ENCODE measurements at places on chromosomes 2 and 18.

DNA sequence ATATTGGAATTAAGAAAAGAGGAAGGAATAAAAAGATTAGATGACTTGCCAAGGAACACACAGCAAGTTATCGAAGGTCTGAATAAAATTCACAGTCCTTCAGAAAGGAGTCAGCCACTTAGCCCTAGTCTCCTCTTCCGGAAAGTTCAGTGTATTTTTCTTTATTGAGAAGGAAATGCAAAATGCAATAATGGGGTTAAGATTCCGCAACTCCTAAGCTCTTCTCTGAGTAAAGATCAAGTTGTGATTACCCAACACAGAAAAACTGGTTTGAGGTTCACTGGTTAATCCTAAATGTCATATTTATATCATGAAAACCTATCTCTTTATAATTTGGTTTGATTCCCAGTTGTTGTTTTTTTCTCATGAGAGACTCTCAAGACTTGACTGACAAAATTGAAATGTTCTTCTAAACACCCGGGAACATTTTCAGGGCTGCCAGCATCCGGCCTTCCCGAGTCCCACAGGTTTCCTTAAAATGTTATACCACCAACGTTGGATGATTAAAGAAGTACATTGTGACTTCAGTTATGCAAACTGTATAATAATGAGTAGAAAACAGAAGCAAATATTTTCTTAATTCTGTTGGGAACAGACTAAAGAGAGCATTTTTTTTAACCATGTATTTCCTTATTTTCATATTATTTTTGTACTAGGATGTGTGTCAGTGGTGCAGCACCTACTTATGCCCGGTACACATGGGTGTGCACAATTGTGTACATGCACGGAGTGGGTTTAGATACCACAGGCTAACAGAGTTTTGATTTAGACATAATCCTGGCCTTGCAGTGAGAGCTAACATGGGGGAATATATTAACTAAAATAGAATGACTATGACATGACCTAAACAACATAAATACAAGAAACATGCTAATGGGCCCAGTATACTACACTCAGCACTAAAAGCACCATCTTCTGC lies 100.2 kb downstream of the STK39 start:
- DNase-seq = no peak

DNA sequence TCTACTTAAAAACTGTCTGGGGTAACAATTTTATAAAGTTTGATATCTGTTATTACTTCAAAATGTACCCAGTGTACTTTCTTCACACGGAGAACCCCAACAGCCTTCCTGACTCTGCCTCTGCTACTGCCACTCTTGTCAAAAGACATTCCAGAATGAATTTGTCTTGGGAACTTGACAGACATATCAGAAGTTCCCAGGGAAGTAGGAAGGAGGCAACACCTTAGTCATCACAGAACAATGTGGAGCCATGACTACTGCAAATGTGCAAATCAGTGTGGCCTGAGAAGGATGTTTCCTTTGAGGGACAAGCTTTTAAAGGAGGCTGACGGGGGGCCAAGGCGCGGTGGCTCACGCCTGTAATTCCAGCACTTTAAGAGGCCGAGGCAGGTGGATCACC lies 133.8 kb upstream of the RNF152 start:
- DNase-seq = peak; percentile 39

DNA sequence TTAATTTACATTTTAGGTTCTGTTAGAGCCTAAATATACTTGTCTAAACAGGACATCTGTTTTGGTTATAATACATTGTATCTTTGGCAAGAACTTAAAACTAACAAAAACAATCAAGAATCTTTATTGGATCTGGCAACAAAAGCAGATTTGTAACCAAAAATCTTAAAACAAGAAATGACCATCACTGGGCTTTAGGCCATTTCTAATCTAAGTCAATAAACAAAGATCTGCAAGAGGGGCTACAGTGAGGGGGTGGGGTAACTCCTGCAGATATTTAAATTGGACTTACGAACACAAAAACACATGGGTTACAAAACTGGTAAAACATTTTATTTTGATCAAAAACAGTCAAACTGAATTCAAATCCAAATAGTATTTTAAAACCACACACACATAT lies 77.3 kb downstream of the SRBD1 start:
- no peak for DNase-seq

GRCh38 chr2:173963323-173963816 lies 1.8 kb downstream of the SP3 start:
- peak; percentile 78 for DNase-seq

- no peak for DNase-seq
Measured at GRCh38 chr2:100418406-100418962, 1.0 kb upstream of the CHST10 start.

- DNase-seq = no peak
Measured at GRCh38 chr18:58823412-58823811, 41.3 kb upstream of the ZNF532 start.

DNA sequence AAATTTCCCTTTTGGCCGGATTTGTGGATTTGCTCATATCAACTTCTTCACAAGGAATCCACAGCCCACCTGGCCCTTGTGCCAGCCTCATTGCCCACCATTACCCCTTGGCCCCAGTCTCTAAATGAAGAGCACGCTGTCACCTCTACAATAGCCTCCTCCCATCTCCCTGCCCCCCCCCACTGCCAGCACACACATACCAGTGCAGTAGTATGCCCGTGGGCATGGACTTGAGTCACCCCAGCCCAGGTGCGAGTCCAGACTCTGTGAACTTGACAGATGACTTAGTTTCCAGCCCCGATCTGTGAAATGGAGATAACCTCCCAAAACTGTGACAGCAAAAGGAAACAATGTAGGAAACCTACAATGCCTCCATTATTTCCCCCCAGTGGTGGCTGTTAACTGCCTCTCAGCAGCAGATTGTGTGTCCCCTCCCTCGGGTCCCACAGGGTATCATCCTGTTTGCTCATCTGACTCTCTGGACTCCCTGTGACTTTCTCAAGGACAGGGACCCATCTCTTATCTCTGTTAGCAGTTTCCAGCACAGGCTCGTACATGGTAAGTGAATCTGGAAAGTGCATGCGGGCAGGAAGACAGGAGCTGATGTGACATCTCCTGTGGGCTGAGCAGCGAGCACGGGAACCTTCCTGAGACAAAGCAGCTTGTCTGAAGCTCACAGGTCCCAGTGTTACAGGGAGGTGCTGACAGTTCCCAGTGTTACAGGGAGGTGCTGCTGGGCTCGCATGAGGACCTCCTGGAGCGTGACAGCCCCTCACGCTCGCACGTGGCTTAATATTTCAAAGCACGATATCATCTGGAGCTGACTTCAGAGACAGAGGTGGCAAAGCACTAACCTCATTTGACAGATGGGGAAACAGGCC lies 4.2 kb upstream of the TMEM185B start:
- no peak for DNase-seq

DNA sequence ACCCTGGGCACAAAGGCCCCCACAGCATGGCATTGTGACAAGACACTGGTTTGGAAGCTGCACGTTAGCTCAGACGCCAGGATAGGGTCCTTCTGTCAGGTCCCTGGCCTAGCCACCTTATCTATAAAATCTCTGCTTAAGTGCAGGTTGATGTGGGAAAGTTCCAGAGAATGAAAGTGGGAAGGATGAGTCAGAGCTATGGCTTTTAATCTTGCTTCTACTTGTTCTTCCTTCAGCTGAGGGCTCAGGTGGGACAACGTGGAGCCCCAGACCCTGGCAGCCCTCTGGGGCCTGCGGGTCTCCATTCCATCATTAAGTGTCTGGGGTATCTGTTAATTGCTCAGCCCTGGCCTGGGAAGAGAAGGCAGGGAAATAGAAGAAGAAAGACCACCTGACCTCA lies 64.5 kb downstream of the CELF4 start:
- no peak for DNase-seq

DNA sequence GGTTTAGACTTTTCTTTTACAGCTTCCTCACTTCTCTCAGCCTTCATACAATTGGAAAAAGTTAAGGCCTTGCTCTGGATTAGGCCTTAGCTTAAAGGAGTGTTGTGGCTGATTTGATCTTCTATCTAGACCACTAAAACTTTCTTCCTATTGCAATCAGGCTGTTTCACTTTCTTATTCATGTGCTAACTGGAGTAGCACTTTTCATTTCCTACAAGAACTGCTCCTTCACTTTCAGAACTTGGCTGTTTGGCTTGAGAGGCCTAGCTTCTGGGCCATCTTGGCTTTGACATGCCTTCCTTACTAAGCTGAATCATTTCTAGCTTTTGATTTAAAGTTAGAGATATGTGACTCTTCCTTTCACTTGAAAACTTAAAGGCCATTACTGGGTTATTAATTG lies 114.3 kb downstream of the ARHGEF4 start:
- DNase-seq = no peak

DNA sequence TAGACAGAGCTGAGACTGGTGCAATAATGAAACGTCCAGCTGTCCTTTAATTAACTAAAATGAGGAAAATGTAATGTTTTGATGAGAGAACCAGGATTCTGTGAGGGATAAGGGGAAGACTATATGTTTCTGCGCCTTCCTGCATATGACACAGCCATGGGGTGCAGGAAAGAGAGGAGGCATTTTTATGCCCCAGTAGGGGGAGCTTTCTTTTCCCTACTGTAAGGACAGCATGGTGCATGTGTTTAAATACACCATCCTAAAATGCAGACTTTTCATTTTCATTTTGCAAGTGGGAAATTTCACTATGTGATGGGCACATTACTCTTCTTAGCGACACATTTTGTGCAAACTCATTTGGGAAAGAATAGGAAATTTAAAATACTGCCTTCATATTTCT lies 446.1 kb downstream of the ARHGAP15 start:
- peak; percentile 22 for DNase-seq
